ENCODE measurements at places on chromosomes 16 and 17. TPM values are rescaled to one million over a fixed set of nuclear protein-coding genes. Genes with fewer than 3 reads are reported as not detected.

DNA sequence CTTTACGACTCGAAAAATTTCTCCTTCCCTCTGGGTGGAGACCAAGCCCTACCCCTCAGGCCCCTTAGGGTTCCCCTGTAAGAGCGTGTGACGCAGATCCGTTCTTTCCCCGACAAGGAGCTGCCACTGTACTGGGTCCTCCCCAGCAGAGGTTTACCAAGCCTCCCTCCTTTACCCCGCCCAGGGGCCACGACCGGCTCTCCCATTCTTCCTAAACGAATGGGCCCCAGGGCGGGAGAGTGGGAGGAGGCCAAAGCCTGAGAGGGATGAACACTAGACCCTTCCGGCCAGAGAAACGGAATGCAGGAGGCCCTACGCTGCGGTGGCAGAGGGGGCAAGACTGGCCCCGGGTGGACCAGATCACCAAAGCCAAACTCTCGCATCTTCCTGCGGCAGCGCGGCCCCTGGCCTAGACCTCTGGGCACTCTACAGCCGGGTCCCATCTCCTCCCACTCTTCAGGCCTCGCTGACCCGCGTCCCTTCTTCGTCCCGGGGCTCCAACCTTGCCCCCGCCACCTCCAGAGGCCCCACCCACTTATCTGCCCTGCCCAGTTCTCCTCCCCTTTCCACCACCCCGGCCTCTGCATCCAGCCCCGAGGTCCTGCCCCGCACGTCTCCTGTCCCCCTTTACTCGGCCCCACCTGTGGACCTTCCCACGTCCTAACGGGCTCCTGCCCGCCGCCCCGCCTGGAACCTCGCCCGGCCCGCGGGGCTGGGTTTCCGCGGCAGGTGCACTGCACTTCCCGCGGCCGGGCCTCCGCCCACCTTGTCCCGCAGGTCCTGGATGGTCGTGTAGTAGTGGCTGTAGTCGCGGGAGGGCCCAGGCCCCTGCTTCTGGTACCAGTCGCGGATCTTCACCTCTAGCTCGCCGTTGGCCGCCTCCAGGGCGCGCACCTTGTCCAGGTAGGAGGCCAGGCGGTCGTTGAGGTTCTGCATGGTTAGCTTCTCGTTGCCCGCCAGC, 765 bp downstream of the KRT19 start:
- H3K27me3 ChIP-seq: peaks cover 10% of the 10 kb centered on the region
- peaks cover 25% of the 10 kb centered on the region for H3K4me1 ChIP-seq
- DNase-seq: peak; percentile 44

MT1F gene
- total RNA-seq: 27.5 TPM

- no peaks in the 10 kb centered on the region for H3K36me3 ChIP-seq
- H3K27me3 ChIP-seq: no peaks in the 10 kb centered on the region
- H3K27ac ChIP-seq: no peak overlapping the region
- H3K4me1 ChIP-seq: no peaks in the 10 kb centered on the region
- no peak for DNase-seq
Observed at GRCh38 chr16:47600376-47600775, 139.2 kb downstream of the PHKB start.

DNA sequence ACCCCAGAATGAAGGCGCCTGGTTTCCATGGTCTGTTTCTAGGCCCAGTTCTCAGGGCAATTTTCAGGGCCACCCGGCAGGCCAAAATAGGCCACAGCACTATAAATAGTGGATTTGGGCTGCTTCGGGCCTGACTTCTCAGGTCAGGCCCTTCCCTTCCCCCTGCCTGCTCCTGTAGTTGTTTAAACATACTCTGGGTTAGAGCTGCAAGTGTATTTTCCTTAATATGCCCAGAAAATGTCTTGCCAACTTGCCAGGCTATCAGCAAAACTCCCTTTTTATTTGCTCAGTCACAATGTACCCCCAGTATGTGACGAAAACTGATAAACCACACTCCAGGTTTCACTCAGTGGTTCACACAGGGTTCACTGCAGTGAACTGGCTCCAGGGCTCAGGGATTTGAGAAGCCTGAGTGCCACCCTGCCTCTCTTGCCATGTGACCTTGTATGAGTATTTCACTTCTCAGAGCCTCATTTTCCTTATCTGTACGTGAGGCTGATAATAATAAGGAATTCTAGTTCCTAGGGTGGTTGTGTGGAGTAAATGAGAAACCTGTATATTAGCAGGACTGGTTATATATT, 76.5 kb downstream of the GPRC5B start:
- no peak overlapping the region for H3K4me3 ChIP-seq
- H3K27me3 ChIP-seq: no peaks in the 10 kb centered on the region
- H3K4me1 ChIP-seq: peaks cover 82% of the 10 kb centered on the region
- H3K27ac ChIP-seq: peak overlapping the region; percentile 94
- H3K36me3 ChIP-seq: no peaks in the 10 kb centered on the region

TSNAXIP1 gene
- not detected for total RNA-seq

GRCh38 chr17:77906377-77906871, 52.1 kb upstream of the TNRC6C start:
- H3K4me1 ChIP-seq: no peaks in the 10 kb centered on the region
- H3K4me3 ChIP-seq: no peak overlapping the region
- no peak overlapping the region for H3K27ac ChIP-seq

DNA sequence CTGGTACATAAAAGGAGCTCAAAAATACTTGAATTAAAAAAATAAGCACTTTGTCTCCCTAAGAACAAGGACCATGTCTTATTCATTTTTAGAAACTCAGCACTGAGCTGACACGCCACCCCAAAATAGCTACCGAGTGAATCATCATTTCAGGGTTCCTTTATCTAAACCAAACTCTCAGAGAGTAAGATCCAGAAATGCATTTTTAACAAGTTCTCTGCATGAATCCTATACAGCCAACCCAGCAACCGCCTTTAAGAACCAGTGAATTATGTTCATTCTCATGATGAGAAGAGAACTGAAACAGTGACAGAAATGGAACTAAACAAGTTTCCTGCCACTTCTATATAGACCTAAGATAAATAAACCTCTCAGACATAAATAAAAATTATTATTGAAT, 8.7 kb downstream of the C16orf87 start:
- no peaks in the 10 kb centered on the region for H3K4me1 ChIP-seq
- DNase-seq: no peak
- H3K4me3 ChIP-seq: no peak overlapping the region
- no peak overlapping the region for H3K27ac ChIP-seq
- H3K36me3 ChIP-seq: no peaks in the 10 kb centered on the region

DNA sequence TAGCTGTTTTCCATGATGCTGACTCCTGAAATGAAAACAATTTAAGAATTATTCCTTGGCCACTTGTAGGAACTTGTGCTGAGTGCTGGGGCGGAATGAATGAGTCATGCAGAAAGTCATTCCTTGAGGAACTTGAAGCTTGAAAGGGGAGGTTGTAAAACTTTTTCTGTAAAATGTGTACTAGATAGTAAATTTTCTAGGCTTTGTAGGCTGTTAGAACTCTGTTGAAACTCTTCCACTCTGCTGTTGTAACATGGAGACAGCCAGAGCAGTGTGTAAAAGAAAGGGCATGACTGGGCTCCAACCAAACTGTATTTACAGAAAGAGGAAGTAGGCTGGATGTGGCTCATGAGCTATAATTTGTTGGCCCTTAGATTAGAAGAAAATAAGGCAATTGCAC, 46.1 kb downstream of the ABCA8 start:
- no peaks in the 10 kb centered on the region for H3K36me3 ChIP-seq
- DNase-seq: peak; percentile 5
- no peak overlapping the region for H3K27ac ChIP-seq
- H3K4me1 ChIP-seq: no peaks in the 10 kb centered on the region
- no peak overlapping the region for H3K4me3 ChIP-seq
- no peaks in the 10 kb centered on the region for H3K27me3 ChIP-seq

DNA sequence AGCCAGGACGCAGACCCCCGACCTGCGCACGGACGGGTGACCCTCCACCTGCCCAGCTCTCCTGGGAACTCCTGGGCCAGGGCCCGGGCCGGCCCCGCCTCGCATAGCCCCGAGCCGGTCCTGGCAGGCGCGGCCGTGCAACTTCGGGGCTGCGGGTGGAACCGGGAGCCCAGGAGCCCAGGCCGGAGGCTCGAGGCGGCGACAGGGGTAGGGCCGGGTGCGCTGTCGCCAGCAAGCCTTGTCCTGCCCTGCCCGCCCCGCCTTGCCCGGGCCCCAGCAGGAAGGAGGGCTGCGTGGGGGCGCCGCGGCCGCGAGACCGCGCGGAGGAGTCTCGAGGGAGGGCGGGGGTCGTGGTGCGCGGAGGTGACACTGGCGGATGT, 408 bp downstream of the LMF1 start:
- peak overlapping the region; percentile 53 for H3K4me3 ChIP-seq
- DNase-seq: no peak
- H3K27me3 ChIP-seq: no peaks in the 10 kb centered on the region
- no peaks in the 10 kb centered on the region for H3K36me3 ChIP-seq

- H3K36me3 ChIP-seq: no peaks in the 10 kb centered on the region
- H3K27me3 ChIP-seq: no peaks in the 10 kb centered on the region
- H3K4me3 ChIP-seq: no peak overlapping the region
- no peak overlapping the region for H3K27ac ChIP-seq
Observed at GRCh38 chr16:58507195-58507962, 7.4 kb downstream of the NDRG4 start.

GNG13 gene
- total RNA-seq: not detected

ZNF764 gene
- total RNA-seq: 23.7 TPM

GRCh38 chr16:69691980-69692911, 34.1 kb downstream of the NQO1 start:
- H3K27me3 ChIP-seq: no peaks in the 10 kb centered on the region
- H3K4me1 ChIP-seq: no peaks in the 10 kb centered on the region

- no peaks in the 10 kb centered on the region for H3K4me1 ChIP-seq
- no peak overlapping the region for H3K4me3 ChIP-seq
- H3K36me3 ChIP-seq: no peaks in the 10 kb centered on the region
- DNase-seq: no peak
- no peaks in the 10 kb centered on the region for H3K27me3 ChIP-seq
- H3K27ac ChIP-seq: no peak overlapping the region
Observed at GRCh38 chr16:53417011-53417410, 17.3 kb upstream of the RBL2 start.

DNA sequence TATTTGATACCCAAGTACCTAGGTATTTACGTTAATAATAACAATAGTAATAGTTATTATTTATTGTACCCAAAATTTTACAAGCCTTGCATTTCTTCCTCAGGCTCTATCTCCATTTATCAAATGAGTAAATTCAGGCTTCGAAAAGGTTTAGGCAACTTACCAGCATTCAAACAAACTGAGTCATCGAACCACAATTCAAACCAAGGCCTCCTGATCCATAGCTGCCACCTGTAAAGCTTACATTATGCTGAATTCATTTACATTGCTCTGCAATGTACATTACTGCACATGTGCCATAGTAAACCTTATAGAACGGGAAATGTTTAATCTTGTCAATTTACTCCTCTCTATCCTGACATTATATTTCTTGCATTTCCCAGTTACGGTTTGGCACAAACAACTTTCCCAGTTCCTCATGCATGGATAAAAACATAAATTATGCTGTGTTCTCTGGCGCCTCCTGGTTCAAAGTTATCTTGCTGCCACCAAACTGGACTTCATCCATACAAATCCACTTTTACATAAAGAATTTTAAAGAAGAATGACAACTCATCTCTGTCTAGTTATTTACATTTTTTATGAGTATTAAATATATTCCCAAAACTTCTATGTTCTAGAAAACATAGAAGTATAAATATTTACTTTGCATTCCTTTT, 360.6 kb upstream of the SOX9 start:
- H3K4me3 ChIP-seq: no peak overlapping the region
- H3K27me3 ChIP-seq: no peaks in the 10 kb centered on the region
- no peak for DNase-seq
- H3K4me1 ChIP-seq: no peaks in the 10 kb centered on the region

DNA sequence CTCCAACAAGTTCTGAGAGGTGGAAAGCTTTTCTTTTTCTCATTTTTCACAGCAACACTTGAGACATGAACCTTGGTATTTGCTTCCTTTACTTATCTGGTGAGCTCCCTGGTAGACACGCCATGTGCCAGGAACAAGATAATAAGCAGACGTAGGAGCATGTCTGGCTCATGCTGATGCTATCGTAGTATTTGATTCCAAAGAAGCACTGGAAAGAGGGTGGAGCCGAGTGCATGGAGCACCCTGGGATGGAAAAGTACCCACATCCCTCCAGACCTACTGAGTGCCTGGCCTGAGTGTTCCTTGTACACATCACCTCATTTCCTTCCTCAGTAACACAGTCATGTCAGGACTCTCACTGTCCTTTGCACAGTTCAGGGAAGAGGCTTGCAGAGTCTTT, 231.0 kb downstream of the CBLN1 start:
- DNase-seq: no peak
- no peaks in the 10 kb centered on the region for H3K4me1 ChIP-seq
- H3K27ac ChIP-seq: no peak overlapping the region
- no peaks in the 10 kb centered on the region for H3K27me3 ChIP-seq

GRCh38 chr17:49680314-49680713, 2.4 kb upstream of the SPOP start:
- H3K27ac ChIP-seq: no peak overlapping the region
- DNase-seq: no peak
- no peak overlapping the region for H3K4me3 ChIP-seq
- no peaks in the 10 kb centered on the region for H3K27me3 ChIP-seq
- no peaks in the 10 kb centered on the region for H3K36me3 ChIP-seq

DNA sequence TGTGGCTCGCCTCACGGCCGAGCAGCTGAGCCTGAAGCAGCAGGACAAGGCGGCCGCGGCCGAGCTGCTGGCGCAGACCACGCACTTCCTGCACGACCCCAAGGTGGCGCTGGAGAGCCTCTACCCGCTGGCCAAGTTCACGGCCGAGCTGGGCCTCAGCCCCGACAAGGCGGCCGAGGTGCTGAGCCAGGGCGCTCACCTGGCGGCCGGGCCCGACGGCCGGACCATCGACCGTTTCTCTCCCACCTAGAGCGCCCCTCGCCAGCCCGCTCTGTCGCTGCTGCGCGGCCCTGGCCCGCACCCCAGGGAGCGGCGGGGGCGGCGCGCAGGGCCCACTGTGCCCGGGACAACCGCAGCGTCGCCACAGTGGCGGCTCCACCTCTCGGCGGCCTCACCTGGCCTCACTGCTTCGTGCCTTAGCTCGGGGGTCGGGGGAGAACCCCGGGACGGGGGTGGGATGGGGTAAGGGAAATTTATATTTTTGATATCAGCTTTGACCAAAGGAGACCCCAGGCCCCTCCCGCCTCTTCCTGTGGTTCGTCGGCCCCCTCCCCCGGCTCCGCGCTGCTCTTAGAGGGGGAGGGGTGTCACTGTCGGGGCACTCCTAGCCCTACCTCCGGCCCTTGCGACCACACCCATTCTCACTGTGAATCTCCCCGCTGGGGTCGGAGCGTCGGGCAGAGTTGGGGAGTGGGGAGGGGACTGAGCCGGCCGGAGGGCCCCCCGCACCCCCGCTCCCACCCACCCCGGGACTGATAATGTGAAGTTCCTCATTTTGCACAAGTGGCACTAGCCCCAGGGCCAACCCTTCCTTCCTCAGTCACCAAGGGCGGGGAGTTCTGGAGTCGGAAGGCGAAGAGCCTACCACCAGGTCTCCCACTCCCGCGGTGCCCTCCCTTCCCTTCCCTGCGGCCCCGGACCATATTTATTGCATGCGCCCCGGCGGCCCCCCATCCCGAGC, 4.0 kb downstream of the HIC1 start:
- peaks cover 48% of the 10 kb centered on the region for H3K4me1 ChIP-seq
- no peak overlapping the region for H3K4me3 ChIP-seq
- H3K27ac ChIP-seq: peak overlapping the region; percentile 37
- peak; percentile 81 for DNase-seq

All from body of pancreas (tissue), 4 donors.